HL-60 (cell line): ENCODE measurements at places on chromosomes 7 and 10.

DNA sequence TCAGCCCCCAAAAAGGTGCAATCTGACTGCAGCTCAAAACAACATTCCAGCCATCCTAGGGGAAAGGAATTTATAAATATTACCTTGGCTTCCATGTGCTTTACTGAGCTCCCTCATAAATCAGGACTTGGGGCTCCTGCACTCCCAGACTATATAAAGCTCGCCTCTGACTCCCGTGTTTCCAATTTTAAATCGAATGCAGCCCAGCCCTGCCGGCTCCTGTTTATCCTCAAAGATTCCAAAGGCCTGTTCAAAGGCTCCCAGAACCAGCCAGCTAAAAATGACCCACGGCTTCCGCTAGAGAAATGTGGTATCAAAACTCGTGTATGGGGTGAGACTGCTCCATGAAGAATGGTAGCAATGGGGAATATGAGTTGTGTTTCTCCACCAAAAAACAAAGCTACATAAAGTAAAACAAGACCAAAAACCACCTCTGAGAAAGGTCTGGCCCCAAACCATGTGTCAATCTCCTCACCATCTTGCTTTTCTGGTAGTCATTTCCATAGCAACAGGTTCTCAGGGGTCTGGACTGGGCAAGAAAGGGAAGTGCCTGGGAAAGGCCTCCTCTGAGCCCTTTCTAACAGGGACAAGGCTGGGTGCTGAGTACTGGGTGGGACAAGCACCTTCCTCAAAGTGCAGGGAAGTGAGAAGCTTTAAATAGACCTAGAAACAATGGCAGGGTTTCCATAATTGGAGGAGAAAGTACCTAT lies 5.1 kb downstream of the CALML3 start:
- no peak for DNase-seq

DNA sequence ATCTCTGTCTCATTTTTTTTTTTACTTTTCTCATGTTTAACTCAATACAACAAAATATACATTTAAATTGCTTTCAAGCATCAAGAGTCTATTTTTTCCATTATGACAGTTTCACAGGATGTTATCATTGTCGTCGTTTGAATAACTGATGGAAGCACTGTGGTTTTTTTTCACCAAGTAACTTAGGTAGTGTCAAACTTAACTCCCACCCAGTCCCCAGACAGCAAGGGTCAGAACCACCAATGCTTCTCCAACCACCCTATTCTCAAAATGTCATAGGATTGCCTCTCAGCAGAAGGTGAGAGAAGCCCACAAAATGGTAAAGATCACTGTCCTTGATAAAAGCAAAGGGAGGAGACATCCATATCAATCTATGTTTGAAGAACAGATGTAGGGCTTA lies 339.4 kb downstream of the SFMBT2 start:
- DNase-seq: no peak

GRCh38 chr7:106793015-106793975 lies 71.8 kb upstream of the PIK3CG start:
- no peak for DNase-seq

DNA sequence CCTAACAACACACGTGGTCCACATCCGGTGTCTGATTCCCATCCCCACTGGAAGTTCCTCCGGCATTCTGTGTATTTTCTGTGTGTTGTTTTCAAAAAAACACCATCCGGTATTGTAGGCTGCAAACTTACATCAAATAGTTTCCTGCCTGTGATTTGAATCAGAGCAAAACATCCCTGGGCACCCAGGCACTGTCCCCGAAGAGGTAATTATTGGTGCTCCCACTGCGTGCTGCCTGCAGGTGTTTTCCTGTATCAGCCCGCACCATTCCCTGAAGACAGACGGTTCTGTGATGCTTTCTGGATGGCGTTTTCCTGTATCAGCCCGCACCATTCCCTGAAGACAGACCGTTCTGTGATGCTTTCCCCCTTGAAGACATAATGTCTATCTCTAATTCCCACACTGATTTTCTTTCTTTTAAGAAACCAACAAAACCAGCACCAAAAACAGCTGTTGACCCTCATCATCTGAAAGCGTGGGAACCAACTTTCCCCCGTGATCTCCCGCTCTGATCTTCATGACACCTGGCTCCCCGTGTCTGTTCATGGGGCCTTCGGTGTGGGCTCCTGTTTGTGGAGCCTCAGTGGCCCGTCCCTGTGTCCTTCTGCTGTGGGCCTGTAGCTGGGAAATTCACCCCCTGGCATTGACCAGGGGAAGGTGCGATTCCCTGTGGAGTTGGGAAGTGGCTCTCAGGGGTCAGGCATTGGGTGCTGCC lies 205.3 kb downstream of the ADARB2 start:
- no peak for DNase-seq

DNA sequence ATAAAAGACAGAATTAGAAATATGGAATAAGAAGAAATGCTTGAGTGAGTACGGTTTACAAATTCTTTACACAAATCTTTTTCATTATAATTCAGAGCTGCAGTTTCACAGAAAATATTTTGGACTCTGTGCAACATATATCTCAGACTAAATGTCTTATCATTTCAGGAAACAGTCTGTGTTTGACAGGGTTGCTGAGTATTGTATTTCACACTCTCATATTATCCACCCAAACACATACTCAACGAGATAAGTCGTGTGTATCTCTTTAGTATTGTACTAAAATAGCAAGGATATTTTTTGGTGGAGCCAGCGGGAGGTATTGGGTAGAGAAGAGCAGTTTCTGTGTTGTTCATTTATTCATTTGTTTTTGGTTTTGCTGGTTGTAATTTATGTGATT lies 39.0 kb upstream of the SLC39A12 start:
- DNase-seq: no peak

DNA sequence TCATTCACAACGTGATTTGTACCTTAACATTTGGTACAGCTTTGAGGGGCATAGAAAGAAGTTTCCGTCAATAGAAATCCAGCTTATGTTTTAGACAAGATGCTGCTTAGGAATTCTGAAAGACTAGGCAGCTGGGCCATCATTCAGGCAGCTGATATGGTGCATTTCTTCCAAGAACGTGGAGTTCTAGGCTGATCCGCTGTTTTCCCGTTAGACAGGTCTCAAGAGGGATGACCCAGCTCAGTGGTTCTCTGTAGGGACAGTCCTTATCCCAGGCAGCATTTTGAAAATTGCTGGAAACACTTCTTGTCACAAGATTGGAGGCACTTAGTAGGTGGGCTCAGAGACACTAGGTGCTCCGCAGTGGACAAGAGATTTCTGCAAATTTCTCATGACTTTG lies 242.7 kb upstream of the FOXK1 start:
- no peak for DNase-seq

- no peak for DNase-seq
Measured at GRCh38 chr7:121294448-121294992, 34.3 kb upstream of the WNT16 start.

DNA sequence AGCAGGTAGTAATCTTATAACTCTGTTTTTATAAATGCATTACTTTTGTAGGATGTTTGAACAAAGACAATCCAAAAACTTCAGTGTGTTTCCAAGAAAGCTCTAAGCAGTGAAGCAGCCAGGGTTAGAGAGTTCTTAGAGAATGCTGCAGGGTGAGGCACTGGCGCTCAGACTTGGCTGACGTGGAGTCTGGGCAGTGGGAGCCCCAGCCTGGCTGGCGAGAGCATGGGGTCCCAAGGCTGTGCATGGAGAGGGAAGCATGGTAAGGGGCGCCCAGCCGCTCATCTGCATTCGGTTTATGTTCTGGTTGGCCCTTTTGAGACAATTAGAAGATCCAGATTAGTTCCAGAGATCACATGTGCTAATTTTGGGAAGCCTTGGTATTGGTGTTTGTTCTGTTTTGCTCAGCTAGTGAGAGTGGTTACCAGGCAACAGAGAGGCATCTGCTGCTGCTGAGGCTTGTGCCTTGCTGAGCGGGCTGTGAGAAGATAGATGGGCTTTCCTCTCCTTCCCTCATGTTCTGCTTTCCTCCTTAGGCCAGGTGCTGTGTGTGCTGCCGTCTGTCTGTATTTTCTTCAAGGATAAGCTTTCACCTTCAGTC lies 10.3 kb downstream of the SUN1 start:
- DNase-seq: no peak

DNA sequence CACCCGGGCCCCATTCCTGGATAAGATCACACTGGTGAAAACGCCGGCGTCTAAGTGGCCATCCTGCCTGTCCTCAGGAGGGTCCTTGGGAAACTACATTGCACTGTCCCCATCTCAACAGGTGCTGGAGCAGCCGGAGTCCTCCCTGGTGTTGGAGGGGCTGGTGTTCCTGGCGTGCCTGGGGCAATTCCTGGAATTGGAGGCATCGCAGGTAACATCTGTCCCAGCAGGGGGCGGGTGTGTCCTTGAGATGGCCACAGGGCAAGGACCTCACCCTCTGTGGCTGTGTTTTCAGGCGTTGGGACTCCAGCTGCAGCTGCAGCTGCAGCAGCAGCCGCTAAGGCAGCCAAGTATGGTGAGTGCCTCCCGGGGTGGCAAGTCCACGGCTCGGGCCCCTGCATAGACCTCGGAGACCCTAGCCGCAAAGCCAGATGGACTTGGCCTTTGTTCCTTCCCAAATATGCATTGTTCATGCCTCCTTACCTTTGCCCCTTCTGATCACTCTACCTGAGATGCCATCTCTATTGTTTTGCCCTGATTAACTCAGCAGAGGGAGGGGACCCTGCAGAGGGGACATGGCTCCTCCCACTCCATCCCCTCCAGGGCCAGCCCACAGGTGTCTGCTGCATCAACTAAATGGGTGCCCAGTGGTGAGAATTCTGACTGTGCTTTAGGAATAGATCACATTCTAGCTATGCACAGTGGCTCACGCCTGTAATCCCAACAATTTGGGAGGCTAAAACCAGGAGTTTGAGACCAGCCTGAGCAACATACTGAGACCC lies 23.8 kb downstream of the ELN start:
- DNase-seq: no peak

DNA sequence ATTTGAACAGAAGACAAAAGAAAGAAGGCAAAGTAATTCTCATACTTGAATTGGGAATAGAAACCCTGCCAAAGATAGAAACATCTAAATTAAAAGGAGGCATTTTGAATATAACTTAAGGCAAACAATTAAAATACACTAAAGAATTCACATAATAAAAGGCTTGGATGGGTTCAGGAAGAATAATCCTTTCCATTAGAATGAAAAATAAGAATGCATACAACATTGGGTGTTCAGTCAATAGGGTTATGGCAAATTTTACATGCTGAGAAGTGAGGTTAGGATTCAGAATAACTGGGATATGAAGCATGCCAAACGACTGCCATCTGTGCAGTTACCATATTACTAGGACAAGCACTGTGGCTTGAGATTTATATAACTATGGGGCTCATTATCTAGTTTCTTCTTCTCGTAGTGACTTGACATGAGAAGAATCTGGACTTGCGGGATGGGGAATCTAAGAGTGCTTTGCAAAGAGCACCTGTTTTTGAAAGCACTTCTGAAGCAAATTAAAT lies 326.5 kb downstream of the THSD7A start:
- no peak for DNase-seq

- no peak for DNase-seq
Measured at GRCh38 chr10:12769323-12770044, 232.0 kb downstream of the CCDC3 start.

- no peak for DNase-seq
Measured at GRCh38 chr10:11022213-11022612, 4.5 kb downstream of the CELF2 start.

GRCh38 chr10:133335246-133336117 lies 1.2 kb downstream of the CALY start:
- DNase-seq: peak; percentile 38

DNA sequence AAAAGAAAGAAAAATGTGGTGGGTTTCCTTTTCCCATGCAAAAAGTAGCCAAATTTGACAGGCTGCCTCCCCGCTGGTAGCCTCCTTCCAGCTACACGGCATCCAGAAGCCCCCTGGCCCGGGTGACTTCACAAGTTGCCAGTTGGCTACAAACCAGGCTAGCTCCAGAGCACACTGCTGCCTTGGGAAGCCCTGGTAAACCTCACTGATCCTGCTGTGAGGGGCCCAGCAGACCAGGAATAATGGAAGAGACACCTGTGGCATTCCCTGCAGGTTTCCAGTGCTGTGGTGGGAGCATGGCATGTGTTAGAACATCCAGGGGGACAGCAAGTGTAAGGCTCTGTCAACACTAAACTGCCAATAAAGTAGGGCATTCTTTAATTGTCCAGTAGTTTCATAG lies 55.7 kb upstream of the TM9SF3 start:
- no peak for DNase-seq

- DNase-seq: no peak
Measured at GRCh38 chr10:23094786-23095403, 484 bp upstream of the MSRB2 start.

- DNase-seq: peak; percentile 14
Measured at GRCh38 chr7:37916017-37916672, 472 bp downstream of the SFRP4 start.

DNA sequence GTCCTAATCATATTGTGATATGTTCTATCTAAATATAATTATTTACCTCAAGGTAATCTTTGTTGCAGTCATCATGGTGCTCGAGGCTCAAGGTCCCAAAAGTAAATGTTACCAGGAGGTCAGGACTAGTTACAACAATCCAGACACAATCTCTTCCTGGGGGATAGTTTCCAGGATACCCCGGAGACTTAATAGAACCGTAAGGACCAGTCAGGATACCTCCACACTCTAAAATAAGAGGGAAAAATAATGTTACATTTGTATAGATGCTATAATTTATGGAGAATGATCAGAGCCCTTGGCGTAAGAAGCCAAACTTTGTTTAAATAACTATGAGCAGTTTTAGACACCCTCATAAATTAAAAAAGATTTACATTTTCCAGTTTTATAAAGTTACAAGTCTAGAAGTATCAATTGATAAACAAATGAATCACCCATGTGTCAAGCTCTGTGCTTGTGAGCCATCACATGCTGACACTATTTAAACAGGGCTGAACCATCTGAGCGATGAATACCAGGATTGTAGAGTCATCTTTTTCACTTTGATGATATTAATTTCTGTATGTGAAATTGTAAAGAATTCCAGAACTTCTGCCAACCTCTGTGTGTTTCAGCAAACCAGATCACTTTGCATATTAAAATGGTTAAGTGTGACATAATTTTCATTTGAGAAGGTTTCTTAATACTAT lies 41.3 kb downstream of the CUBN start:
- DNase-seq: no peak

GRCh38 chr7:36115448-36116321 lies 37.4 kb upstream of the EEPD1 start:
- DNase-seq: no peak

DNA sequence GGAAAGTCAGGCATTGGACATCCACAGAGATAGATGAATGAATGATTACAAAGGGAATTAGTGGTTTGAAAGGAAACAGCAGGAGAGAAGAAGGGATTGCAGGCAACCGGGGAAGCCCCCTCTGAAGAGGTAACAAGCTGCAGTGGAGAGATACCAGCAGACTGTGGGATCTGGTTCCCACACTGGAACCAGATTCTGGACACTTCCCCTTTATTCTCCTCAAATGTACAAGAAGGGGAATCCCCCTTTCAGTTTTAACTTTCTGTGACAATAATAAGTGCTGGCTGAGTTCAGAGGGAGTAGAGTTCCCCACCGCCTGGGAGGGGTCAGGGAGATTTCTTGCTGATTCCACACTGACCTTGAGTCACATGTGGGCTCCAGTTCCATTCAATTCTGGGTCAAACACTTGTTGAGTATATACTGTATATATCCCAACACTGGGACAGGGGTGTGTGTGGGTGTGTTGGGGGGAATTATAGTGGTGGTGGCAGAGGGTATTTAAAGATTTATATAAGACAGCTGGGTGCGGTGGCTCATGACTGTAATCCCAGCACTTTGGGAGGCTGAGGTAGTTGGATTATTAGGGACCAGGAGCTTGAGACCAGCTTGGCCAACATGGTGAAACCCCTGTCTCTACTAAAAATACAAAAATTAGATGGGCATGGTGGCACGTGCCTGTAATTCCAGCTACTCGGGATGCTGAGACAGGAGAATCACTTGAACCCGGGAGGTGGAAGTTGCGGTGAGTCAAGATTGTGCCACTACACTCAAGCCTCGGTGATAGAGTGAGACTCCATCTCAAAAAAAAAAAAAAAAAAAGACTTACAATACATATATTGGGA lies 16.5 kb upstream of the DDIT4 start:
- DNase-seq: no peak
